Hematopoietic multipotent progenitor cell (in vitro differentiated cells): ENCODE measurements at places on chromosomes 12 and 14. TPM values are rescaled to one million over a fixed set of nuclear protein-coding genes. Genes with fewer than 3 reads are reported as not detected.

GRCh38 chr12:114185036-114185435 lies 218.9 kb upstream of the RBM19 start:
- no peak for DNase-seq

- DNase-seq = no peak
These were observed 233.4 kb upstream of the FKBP4 start for GRCh38 chr12:2561367-2561766.

GRCh38 chr14:50347521-50347920 lies 35.4 kb downstream of the DMAC2L start:
- DNase-seq = no peak

DNA sequence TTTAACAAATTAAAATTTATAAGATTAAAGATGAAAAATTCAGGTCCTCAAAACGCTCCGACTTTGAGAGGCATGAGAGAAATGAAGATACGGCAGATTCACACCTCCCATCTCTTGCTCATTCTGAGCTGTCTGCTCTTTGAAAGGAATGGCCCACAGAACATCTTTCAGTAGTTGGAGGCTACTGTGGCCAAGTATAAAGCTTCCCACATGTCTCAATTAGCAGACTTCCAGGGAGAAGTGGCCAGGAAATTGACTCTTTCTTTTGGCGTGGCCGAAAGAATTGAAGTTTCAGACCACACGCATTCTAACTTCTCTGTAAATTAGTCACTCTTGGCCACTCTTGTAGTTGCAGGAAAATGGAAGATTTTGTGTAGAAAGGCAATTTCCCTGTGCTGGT lies 129.2 kb downstream of the DIP2B start:
- no peak for DNase-seq

DNA sequence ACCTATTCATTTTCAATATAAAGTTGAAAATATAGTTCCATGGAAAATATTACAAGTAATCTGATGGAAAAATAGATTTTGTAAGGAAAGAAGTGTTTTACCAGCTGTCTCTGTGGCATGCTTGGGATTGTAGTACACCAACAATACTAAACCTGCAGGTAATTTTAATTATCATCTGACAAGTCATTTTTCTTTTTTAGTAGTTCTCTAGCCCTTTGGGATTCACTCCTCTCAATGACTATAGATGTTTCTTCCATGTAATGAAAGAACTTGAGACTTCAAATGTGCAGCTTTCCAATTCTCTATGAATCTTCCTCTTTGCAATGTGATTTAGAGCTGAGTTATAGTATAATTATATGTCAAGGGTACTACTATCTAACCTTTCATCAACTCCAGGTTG lies 14.7 kb upstream of the LIN7A start:
- DNase-seq = no peak

DNA sequence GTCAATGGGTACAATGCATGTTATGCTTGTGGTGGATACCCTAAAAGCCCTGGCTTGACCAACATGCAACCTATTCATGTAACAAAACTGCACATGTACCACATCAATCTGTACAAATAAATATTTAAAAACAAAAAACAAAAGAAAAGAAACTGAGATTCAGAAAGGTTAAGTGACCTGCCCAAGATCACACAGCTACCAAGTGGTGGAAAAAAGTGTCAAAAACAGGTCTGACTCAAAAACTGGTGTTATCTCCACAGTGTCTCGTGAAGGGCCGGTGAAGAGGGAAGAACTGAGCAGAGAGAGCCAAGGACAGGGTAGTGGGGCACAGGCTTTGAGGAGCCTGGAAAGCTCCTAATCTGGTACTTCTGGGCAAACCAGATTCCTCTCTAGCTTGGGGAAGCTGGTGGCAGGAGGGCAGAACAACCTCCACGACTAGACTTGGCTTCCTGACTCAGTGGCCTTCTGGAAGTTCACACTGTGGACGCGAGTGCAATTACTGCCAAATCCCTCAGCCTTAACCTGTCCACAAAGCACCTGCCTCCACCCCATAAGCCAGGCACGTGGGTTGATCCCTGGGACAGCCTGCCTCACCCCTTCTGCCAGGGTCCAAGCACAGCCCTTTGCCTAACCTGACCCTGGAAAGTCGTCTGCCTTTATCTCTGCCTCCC lies 15.6 kb downstream of the ZBTB39 start:
- DNase-seq = no peak

- DNase-seq = no peak
These were observed 4.7 kb upstream of the ITGB7 start for GRCh38 chr12:53211476-53212381.

DNA sequence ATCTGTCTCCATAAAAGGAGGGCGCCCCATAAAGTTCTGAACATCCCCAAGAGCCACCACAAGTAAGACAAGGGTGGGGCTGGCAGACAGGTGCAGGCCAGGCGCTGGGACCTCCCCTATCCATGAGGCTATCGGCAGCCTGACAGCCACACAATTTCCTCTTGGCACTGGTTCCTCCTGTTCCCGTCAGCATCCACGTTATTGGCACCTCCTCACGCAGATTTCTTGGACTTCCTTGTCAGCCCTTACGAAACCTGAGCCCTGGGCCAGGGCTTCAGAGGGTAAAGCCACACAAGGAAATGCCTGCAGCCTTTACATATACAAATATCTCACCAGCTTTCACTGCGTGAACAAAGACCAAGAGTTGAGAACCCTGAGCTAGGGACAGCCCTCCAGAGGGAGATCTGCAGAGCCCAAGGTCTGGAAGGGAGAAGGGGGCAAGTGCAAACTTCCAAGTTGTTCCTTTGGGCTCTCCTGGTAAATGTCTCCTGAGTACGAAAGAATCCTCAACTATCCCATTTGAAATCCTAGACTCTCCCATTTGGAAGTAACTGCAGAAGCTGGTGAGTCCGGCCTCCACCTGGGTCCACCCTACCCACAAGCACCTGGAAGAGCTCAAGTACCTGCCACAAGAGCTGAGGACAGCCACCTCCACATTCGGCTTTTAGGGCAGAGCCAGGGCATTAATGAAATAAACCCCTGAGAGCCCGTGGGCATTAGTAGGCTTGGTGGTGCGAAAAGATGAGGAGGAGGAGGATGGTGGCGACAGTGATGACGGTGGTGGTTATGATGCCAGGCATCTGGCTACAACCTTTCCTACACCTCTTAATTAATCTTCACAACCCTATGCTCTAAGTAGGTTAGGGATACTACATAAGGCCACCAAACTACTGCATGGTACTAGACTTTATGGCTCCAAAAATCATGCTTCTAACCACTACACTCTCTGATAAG lies 5.5 kb upstream of the TC2N start:
- DNase-seq = no peak

GRCh38 chr14:72850360-72850759 lies 43.5 kb downstream of the DPF3 start:
- DNase-seq = no peak

DENR gene
- 22.4 TPM for total RNA-seq

VWF gene
- 13.5 TPM for total RNA-seq

B4GALNT3 gene
- under 0.01 TPM for total RNA-seq

TRPV4 gene
- total RNA-seq = not detected

KCNA5 gene
- total RNA-seq = under 0.01 TPM

LTBR gene
- 60.6 TPM for total RNA-seq

MFAP5 gene
- total RNA-seq = not detected

LRRC10 gene
- not detected for total RNA-seq
